Brain microvascular endothelial cell (primary cell): ENCODE measurements at places on chromosomes 13 and 19.

GRCh38 chr19:55958356-55958755 is 10.7 kb downstream of the NLRP8 start:
- no peak for DNase-seq

- DNase-seq: no peak
These were observed 22.1 kb upstream of the WDFY2 start for GRCh38 chr13:51562011-51562671.

GRCh38 chr19:51019544-51019925 is at the start of gene KLK10:
Gene KLK10 (minus strand): TSS chr19:51019709. CDS start chr19:51019130, 579 bp downstream.
- DNase-seq: no peak

- DNase-seq: no peak
These were observed 93.3 kb downstream of the OLFM4 start for GRCh38 chr13:53121919-53122318.

DNA sequence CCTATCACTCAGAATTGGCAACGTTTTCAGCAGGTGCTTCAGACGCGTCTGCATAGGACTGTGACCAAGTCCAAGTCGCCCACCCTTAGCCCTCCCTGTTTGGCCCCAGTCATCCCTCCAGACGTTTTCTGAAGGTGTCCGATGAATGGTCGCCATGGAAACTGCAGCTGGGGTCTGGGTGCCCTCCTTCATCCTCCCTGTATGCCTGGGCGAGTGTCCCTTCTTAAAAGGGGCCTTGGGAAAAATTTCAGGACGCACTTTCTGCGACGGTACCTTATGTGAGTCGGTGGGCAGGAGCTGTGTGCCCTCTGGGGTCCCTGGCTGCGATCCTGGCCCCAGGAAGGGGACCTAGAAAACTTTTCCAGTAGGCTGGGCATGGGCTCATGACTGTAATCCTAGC is 25.1 kb downstream of the MAN2B1 start:
- no peak for DNase-seq

GRCh38 chr13:113869263-113869662 is 5.4 kb upstream of the GAS6 start:
- DNase-seq: no peak

- DNase-seq: no peak
These were observed 5.1 kb downstream of the IRGC start for GRCh38 chr19:43720936-43721335.

DNA sequence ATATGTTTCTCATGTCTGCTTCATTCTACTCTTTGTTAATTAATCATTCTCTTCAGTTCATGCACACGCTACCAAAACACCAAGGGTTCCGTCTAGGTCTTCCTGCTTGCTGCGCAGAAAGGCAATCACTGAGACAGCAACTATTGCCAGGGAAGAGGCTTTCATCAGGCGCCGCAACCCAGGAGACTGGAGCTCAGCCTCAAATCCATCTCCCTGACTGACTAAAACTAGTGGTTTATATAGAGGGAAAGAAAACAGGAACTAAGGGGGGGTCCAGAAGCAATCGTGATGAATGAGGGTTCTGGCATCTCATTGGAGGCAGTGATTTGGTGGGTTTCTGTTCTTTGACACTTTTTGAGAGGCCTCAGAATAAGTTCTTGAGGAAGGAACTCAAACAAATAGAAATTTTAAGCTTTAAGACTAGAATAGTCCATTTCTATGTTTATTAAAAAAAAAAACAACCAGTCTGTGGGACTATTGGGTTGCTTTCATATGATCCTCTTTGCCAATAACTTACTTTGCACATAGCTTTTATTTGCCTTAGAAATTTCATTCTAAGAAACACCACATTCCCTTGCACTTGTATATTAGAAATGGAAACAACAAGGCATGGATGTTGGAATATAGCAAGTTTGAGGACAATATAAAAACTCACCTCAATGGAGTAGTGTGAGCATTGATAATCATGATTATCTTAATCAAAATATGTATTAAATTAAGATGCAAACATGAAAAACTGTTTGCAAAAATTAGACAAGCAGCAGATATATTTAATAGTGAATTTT is 691.2 kb upstream of the GPC6 start:
- no peak for DNase-seq

- DNase-seq: no peak
These were observed 3.4 kb upstream of the IRF2BP1 start for GRCh38 chr19:45889210-45889885.

- DNase-seq: no peak
These were observed 569.2 kb downstream of the MYO16 start for GRCh38 chr13:109198585-109198984.

GRCh38 chr19:39409208-39410016 is 2.8 kb downstream of the ZFP36 start:
- no peak for DNase-seq

- no peak for DNase-seq
These were observed 1220.5 kb upstream of the SLC10A2 start for GRCh38 chr13:104286566-104287290.

GRCh38 chr13:97976610-97977521 is 23.4 kb downstream of the IPO5 start:
- DNase-seq: no peak

- DNase-seq: no peak
These were observed 307.0 kb downstream of the ZNF536 start for GRCh38 chr19:30679153-30679702.

DNA sequence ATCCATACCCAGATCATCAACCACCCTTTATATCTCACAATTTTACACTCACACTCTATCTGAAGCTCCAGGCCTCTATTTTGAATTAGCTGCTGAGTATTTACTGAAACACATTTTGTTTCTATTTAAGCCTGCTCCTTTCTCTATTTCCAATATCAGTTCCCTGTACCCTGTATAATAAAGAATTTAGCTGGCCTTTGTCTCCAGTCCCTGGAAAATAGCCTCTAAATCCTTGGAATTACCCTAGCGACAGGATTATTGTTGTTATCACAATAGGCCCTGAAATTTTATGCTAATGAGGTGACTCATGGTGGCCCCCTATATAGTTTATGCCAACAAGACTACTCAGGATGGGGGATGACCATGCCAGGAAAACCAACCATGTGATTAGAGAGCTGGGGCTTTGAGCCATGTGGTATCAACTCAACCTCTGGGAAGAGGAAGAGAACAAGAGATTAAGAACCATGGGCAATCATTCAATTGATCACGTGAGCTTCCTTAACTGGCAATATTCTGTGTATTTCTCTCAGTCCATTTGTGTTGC is 72.7 kb downstream of the KATNAL1 start:
- no peak for DNase-seq

- no peak for DNase-seq
These were observed 114.2 kb downstream of the NUFIP1 start for GRCh38 chr13:44874886-44875630.

- DNase-seq: no peak
These were observed 463 bp upstream of the TSC22D1 start for GRCh38 chr13:44576351-44577235.

DNA sequence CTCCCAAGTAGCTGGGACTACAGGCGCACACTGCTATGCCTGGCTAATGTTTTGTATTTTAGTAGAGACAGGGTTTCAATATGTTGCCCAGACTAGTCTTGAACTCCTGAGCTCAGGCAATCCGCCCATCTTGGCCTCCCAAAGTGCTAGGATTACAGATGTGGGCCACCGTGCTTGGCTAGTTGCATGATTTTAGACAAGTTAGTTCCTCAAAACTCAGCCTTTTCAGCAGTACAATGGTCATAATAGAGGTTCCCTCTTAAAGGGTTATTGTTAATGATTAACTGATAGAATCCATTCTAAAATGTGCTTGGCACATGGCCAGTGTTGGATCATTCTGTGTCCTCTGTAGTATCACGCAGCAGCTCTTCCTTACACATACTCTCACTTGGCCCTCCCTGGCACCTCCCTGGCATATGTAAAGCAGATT is 19.5 kb upstream of the IFT88 start:
- DNase-seq: no peak

DNA sequence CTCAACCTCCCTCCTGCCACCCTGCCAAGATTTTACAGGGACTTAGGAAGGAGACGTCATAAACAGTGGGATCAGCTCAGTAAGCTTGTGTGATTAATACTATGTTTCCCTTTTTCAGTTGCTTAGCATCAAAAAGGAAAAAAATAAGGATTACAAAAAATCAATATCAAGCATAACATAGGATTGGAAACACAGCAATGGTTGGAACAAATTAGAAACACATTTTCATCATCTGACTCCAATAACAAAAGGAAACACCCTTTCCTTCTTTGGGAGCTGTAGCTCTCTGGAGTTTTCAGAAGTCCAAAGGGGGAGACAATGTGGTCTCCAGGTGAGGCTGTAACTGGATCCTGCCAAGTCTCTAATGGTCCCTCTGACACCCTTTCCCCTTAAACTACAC is 233.4 kb downstream of the B3GLCT start:
- no peak for DNase-seq

DNA sequence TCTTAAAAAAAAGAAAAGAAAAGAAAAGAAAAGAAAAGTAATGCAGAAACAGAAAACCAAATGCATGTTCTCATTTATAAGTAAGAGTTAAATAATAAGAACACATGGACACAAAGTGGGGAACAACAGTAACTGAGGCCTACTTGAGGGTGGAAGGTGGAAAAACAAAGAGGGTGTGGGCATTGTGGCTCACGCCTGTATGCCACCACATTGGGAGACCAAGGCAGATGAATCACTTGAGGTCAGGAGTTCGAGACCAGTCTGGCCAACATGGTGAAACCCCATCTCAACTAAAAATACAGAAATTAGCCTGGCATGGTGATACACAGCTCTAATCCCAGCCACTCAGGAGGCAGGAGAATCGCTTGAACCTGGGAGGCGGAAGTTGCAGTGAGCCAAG is 8.1 kb downstream of the ZNF708 start:
- DNase-seq: no peak

- no peak for DNase-seq
These were observed 97.5 kb upstream of the FBXL3 start for GRCh38 chr13:77124423-77124822.

DNA sequence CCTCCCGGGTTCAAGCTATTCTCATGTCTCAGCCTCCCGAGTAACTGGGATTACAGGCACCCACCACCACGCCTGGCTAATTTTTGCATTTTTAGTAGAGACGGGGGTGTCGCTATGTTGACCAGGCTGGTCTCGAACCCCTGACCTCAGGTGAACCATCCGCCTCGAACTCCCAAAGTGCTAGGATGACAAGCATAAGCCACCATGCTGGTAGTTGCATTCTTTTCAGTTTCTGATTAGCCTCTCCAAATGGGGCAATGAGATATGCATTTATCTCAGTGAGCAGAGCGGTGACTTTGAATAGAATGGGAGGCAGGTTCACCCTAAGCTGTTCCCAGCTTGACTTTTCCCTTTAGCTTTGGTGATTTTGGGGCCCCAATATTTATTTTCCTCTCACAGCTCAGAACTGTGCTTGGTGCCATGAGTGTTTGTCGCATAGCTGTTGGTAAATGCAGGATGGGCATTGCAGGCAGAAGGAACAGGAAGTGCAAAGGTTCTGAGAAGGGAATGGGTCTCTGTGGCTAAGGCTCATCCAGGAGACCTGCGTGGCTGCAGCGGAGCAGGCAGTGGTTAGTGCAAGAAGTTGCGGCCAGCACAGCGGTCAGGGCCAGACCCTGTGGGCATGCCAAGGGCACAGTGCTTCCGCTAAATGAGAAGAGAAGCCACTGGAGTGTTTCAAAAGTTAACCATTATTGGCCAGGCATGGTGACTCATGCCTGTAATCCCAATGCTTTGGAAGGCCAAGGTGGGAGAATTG is 20.7 kb downstream of the LYPD3 start:
- DNase-seq: no peak

DNA sequence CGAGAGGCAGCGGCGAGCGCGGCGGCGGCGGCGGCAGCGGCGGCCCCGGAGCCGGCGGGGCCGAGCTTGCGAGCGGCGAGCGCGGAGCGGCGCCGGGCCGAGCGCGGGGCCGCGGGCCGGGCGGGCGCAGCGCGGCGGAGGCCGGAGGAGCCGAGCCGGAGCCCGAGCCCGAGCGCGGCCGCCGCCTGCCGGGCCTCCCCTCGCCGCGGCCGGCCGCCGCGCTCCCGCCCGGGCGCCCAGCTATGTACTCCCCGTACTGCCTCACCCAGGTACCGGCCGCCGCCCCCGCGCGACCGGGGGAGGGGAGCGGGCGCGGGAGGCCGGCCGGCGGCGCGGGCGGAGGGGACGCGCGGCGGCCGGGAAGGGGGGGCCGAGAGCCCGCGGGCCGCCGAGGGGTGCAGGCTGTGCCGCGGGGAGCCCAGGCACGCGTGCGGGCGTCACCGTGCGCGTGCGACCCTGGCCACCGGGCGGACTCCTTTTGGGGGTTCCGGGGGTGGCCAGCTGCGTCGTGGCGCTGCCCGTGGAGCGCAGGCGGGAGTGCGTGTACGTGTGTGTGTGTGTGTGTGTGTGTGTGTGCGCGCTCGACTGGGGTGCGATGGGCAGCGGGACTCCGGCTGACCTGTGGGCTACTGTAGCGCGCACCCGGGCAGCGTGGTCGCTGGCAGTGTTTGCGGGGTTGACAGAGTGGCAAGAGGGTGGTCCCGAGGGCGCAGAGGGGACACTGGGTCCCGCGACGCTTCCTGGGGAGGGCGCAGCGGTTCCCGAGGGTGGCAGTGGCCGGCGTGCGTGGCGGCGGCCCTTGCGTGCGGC is 526 bp downstream of the NFIX start:
- no peak for DNase-seq

DNA sequence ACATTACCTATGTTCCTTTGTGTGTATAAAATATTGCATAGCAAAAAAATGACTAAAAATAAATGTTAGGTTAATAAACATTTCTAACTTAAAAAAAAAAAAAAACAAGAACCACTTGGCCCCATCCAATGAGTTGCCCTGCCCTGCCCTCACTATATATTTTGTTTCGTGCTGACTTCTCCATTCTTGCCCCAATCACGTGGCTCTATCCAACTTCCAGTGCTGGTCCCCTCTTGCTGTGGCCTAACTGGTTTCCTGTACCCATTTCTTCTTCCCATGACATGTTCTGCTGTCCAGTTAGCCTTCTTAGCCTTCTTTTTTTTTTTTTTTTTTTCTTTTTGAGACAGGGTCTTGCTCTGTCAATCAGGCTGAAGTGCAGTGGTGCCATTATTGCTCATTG is 151.6 kb downstream of the FOXO1 start:
- DNase-seq: no peak

DNA sequence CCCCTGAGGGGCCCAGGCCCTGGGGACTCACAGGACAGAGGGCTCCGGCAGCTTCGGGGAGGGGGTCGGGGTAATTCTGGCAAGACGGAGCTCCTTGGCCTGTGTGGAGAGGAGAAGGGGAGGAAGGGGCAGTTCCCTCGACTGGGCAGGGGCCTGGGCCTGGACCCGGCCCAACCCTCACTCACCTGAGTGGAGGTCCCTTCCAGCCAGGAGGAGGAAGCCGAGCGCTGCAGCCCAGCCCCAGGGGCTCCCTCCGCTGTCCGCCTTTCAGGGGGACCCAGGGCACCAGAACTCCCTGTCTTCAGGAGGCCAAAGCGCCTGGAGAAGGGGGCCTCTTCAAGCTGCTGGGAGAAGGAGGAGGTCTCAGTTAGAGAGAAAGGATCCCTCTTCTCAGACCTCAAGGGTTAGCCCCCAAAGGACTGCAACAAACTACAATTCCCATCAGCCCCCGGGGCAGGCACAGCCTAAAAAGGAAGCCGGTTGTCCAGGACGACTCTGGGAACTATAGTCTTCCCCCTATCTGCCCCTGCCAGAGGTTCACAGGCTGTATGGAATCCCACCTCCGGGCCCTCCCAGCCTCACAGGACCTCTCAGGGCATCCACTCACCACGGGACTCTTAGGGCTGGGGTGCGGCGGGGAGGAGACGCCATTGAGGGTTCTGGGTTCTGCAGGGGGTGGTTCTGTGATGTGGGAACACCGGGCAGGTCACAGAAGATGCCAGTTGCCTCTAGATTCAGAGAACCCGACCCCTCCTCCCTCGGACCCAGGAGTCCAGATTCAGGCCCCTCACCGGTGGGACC is 19.8 kb downstream of the EPS8L1 start:
- DNase-seq: no peak

GRCh38 chr19:33280351-33280921 is 21.9 kb downstream of the CEBPA start:
- no peak for DNase-seq

GRCh38 chr13:95067303-95067702 is 233.9 kb downstream of the ABCC4 start:
- no peak for DNase-seq
